Hematopoietic multipotent progenitor cell (in vitro differentiated cells): ENCODE measurements at places on chromosomes 6 and 20. TPM values are rescaled to one million over a fixed set of nuclear protein-coding genes. Genes with fewer than 3 reads are reported as not detected.

The NMBR gene
- not detected for total RNA-seq

The MTCH1 gene
- total RNA-seq, result 110 TPM

The PHACTR2 gene
- total RNA-seq, result 15.1 TPM

The ELOVL4 gene
- total RNA-seq, result under 0.01 TPM

The DEFB124 gene
- not detected for total RNA-seq

The LY6G6C gene
- 0.54 TPM for total RNA-seq

The TRIM26 gene
- 17.8 TPM for total RNA-seq

The MAPK13 gene
- 1.1 TPM for total RNA-seq

The BPIFB1 gene
- not detected for total RNA-seq

The ATF6B gene
- total RNA-seq, result 49.8 TPM

- DNase-seq, result no peak
Observed at GRCh38 chr6:15274692-15275387, 29.0 kb downstream of the JARID2 start.

DNA sequence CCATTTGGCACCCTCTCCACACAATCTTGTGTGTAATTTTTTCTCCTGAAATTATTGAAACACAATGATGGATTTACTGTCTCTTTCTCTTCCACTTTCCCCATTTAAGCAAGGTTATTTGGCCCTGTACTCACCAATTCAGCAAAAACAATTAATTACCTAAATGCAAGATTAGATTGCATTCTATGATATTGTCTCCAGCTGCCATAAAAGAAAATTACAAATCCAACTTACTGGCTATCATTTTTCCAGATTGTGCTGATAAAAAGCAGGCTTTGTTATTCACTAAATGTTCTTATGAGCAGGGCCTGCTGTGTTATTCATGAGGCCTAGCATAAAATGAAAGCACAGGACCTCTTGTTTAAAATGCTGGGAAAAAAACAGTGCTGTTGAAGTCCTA lies 95.8 kb upstream of the IRAK1BP1 start:
- DNase-seq, result no peak

GRCh38 chr6:105372849-105373182 lies 30.1 kb downstream of the PREP start:
- DNase-seq, result no peak

GRCh38 chr6:36127462-36128016 lies 2.8 kb upstream of the MAPK13 start:
- no peak for DNase-seq

GRCh38 chr20:10250902-10251301 lies 32.3 kb downstream of the SNAP25 start:
- DNase-seq, result no peak

GRCh38 chr20:57316795-57317201 lies 12.8 kb upstream of the SPO11 start:
- no peak for DNase-seq

DNA sequence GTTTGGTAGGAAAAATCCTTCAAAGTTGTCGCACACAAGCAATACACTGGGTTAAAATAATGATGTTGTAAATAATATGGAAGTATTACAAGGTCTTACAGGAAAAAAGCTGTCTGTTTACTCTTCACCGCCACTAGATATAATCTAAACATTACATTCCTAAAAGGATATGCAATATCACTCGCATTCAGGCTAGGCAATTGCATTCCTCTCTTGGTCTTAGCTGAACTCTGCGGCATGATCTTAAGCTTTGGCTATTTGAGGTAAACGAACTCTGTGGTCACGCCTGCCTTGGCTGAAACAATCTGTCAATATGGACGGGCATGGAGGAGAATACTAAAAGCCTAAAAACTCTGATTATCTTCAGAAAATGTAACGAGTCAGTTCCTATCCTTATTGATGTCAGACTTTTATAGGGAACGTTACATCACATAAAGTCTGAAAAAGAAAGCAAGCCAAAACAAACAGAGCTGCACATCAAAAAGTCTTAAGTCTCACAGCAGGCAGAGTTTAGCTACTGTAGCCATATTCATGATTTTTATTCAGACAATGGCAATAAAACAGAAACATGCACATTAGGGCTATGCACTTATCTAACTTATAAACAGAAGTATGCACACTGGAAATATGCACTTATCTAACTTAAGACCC lies 30.8 kb upstream of the FILIP1 start:
- no peak for DNase-seq

GRCh38 chr6:88520445-88520844 lies 354.3 kb upstream of the CNR1 start:
- DNase-seq, result no peak

GRCh38 chr6:124535746-124536145 lies 426.5 kb upstream of the RNF217 start:
- no peak for DNase-seq

- no peak for DNase-seq
Observed at GRCh38 chr20:5865604-5866003, 84.7 kb downstream of the TRMT6 start.

GRCh38 chr6:169869301-169869700 lies 117.9 kb downstream of the ERMARD start:
- DNase-seq, result no peak

GRCh38 chr6:119334535-119335264 lies 14.9 kb downstream of the MAN1A1 start:
- no peak for DNase-seq

GRCh38 chr20:9889270-9889981 lies 50.5 kb upstream of the PAK5 start:
- no peak for DNase-seq
